ENCODE measurements at places on chromosomes 6 and 20.

GRCh38 chr6:17591287-17591686 lies 8.8 kb upstream of the FAM8A1 start:
- no peak for DNase-seq

DNA sequence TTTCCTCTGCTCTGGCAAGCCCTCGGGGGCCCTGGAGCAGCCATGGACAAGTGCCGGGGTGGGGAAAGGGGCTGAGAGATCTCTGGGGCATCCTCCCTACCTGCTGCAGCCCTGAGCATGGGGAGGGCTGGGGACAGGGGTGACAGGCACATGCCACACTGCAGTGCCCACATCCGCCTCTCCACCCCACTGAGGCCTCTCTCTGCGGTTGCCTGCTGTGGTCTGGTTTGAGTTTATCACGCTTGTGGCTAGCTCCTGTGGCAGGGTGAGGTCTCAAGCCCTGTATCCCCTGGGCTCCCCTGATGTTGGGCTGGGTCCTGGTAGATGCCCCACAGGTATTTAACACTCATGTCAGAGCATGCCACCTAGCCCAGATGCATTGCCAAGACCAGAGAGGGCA lies 52.9 kb upstream of the MLN start:
- peak; percentile 73 for DNase-seq

GRCh38 chr20:32680544-32681174 lies 6.9 kb upstream of the C20orf203 start:
- no peak for DNase-seq

- DNase-seq = no peak
These were observed 273.0 kb downstream of the ADGB start for GRCh38 chr6:146871611-146872425.

- no peak for DNase-seq
These were observed 72.4 kb upstream of the KIF25 start for GRCh38 chr6:167925026-167925425.

DNA sequence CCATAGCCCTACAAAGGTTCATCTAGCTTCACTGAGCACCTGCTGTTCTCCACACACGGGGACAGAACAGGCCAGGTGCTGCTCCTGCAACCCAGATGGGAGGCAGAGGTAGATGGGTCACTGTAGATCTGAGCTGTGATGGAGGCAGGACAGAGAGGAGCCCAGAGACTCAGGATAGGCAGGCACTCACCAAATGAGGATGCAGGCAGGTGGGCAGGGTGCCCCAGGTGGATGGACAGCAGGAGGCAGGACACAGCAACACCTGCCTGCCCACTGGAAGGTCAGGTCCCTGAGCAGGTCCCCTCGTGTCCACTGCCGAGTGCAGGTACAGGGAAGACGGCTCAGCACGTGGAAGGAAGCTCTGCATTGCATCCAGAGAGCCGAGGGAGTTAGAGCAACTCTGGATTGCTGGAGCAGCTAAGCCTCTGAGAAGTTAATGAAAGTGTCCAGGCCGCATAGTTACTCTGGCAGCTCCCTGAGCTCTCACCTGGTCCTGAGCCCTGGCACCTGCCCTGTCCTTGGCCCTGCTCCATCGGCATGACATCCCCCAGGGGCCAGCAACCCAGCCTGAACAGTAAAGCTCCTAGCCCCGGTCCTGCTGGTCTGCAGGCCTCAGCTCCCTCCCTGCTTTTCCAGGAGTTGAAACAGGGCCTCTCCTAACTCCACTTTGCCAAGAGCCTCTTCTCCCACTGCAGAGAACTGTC lies 4.9 kb upstream of the YTHDF1 start:
- no peak for DNase-seq

GRCh38 chr20:43459022-43459942 lies 1.6 kb downstream of the SRSF6 start:
- no peak for DNase-seq

GRCh38 chr6:6629402-6629801 lies 40.9 kb downstream of the LY86 start:
- no peak for DNase-seq

GRCh38 chr6:92977018-92977417 lies 442.3 kb downstream of the EPHA7 start:
- no peak for DNase-seq

GRCh38 chr20:13683833-13684232 lies 45.1 kb upstream of the TASP1 start:
- no peak for DNase-seq

GRCh38 chr6:53493635-53494025 lies 51.3 kb downstream of the GCLC start:
- DNase-seq = no peak

DNA sequence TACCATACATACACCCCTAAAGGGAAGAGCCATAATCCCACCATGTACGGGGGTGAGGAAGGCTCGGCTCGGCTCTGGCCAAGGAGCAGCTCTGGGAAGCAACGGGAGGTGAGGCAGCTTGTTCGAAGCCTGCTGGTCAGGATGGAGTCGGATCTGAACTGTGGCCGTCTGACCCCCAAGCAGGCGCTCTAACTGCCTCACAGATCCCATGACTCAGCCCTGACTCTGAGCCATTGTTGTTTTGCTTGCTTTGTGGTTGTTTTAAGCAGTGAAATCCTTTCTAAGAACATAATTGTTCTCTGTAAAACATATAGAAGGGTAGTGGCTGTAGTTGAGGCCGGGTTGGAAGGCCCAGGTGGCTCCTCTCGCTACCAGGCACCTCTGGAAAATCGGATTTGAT lies 10.9 kb downstream of the C6orf132 start:
- no peak for DNase-seq

GRCh38 chr6:131532580-131533039 lies 40.4 kb upstream of the ARG1 start:
- no peak for DNase-seq

DNA sequence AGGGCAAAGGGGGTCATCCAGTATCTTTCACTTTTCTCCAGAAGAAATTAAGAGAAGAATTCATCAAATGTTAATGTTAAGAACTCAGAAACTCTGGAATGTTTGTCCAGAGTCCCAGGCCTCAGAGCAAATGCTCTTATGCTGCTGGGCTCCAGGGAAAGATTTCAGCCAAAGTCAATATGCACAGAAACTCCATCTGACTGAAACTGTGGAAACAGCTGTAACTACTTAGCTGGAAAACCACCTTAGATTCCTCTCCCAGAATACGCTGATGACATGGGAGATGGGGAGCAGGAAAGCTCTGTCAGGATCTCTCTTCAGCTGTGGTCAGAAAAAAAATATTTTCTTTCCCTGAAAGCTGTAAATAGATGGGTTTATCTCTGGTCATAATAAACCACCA lies 559.6 kb downstream of the RFPL4B start:
- no peak for DNase-seq

- DNase-seq = no peak
These were observed 1.6 kb downstream of the PXDC1 start for GRCh38 chr6:3749977-3750316.

DNA sequence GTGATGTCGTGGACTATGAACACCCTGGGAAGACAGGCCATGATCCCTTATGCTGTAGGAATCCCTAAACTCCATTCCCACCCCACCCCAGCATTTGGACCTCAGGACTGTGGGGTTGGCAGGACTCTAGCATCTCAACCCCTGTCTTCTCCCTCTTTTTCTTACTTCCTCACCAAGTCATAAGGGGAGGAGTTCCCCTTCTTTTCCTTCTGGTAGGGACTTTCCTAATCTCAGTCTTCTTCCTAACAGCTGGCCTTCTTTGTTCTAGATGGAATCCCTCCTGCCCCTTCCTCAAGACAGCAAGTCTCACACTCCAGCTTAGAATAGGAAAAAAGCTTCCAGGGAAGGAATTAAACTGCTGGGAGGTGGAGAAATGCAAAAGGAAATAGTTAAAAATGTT lies 2.3 kb upstream of the SIRPB2 start:
- no peak for DNase-seq

DNA sequence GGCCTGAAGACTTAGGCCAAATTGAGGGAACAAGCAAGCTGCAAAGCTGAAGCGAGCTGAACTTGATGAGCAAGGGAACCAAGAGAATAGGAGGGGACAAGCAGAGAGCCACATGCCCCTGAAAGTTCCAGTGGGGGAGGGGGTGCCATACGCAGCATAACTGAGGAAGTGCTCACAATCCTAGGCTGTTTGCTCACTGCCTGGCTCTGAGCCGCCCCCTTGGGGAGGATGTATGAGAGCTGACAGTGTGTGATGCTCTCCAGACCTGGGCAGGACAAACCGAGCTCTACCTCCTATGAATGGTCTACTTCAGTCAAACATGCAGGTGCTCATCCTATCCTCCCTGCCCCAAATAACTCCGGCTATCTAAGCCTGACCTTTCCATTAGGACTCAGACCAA lies 52.1 kb downstream of the FAXC start:
- DNase-seq = no peak

DNA sequence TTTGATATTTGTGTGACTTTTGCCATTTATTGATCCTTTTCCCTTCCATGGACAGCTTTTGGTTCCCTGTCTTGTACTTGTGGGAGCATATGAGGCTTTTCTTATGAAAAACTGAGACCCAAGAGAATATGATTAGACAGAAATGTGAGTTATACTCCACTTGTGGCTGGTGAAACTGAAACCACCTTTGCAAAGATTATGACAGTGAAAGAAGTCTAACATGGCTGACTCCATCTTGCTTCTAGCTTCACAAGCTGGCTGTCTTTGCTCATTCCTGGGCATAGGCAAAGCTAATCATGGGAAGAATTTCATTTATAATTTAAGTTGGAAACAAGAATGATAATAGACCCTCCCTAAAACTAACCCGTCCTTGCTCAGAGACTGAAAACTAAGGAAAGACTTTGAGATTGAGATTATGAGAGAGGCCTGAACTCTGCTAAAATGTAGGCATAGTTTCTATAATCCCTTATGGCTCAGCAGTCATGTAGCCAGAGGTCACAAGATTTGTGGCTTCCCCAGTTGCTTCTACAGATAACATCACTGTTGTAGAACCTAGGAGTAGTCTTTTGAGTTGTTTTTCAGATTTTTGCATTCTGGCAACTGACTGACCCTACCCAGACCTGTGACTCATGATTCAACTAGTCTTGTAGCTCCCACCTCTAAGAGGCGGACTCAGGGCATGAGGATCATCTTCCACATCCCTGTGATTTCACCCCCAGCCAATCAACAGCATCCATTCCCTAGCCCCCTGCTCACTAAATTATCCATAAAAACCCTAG lies 50.9 kb upstream of the CD2AP start:
- DNase-seq = no peak

- no peak for DNase-seq
These were observed 87.6 kb downstream of the SMOC2 start for GRCh38 chr6:168528474-168529095.

DNA sequence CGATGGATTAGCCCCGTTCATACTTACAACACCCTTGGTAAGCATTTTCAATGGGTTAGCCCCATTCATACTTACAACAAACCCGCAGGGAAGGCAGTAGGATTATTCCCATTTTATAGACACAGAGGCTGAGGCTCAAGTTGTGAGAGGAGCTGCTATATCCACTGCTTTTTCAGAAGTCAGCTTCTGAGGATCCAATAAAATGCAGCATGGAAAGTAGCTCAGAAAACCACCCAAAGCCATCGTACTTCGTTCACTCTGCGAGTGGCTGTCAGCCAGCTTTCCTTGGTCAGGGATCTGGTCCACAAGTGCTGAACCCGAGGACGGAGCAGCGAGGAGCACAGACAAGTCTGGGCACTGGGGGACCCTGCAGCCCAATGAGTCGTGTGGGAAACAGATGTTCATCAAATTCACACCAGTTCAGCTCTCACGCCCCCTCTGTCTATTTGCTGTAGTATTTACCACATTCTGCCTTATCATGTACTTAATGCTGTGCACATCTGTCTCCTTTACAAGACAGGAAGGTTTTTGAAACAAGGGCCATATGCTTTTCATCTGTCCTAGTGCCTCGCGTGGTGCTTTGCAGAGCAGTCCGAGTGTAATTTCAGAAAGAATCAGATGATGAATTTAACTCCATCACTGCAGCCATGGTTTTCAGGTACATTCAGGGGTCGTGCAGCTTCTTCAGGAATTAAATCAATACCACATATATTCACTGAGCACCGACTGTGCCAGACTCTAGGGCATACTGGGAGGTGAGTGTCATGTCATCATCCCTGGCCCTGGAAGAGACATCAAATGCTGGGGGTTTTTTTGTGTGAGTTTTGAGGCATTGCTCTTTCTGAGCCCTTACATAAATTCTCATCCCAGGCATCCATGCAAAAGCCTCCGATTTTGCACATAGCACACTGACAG lies 256.9 kb downstream of the CDH26 start:
- no peak for DNase-seq

GRCh38 chr6:77074037-77074713 lies 389.1 kb downstream of the HTR1B start:
- DNase-seq = no peak

GRCh38 chr6:16769131-16769985 lies 8.1 kb upstream of the ATXN1 start:
- peak; percentile 53 for DNase-seq

- no peak for DNase-seq
These were observed 12.9 kb downstream of the FKBP1C start for GRCh38 chr6:63224179-63224578.

DNA sequence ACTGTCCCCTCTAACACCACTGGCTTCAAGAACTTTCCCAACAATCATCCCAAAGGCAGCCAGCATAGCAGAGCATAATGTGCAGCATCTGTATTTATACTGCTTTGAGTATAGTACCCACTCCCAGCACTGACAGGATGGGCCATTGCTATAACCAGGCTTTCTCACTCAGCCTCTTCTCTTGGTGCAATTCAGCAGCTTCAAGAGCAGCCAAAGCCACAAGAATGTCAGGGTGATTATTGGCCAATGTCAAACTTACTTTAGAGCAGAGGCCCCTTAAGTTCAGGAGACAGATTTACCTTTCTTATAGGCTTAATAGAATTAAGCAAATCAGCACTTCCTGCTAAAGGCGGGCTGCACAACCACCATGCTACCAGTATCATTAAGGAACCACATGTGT lies 232.4 kb upstream of the RSPO3 start:
- DNase-seq = no peak

DNA sequence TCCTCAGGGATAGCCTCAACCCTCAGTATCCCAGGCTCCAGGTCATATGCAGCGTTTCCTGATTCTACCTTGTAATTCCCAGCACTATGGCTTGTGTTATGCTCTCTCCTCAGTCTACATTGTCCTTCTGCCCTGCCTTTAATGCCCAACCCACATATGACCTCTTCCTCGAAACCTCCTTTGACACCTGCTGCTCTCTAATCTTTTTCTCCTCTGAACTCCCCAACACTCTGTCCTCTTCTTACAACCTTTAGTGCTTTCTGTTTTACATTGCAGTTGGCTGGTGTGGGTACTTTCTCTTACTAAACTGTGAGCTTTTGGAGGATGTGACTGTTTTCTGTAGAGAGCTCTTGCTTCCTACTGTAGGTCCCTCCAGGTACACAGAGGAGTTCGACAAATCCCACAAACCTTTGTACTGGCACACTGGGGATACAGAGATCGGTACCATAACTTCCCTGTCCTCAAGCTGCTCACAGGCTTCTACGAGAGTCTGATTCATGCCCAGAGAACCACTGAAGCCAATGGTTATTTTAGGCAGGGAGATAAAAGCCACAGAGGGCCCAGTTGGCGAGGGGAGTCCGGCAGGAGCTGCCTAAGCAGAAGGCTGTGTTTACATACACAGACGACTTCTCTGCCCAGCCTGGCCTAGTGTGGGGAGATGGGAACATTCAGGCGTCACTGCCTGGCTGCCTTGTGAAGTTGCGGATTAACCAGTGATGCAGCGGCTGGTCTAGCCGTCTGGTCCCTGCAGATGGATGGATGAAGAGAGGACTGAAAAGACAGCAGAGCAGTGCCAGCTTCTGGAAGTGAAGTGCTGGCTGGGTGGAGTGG lies 8.4 kb upstream of the EPB41L1 start:
- DNase-seq = no peak

GRCh38 chr6:141624301-141624700 lies 508.4 kb upstream of the GJE1 start:
- no peak for DNase-seq
